ENCODE measurements at places on chromosomes 2 and 18.

DNA sequence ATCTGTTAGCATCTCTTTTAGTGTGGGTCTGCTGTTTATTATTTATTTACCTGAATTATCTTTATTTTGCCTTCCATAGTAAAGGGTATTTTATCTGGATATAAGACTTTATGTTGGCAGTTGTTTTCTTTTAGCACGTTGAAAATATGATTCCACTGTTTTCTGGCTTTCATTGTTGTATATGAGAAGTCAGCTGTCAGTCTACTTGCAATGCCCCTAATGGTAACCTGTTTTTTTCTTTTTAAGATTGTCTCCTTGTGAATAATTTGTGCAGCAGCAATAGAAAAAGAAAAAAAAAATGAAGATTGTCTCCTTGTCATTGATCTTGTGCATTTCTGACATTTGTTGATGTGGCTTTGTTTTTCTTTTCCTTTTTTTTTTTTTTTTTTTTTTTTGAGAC lies 27.2 kb downstream of the SNED1 start:
- DNase-seq, result no peak

DNA sequence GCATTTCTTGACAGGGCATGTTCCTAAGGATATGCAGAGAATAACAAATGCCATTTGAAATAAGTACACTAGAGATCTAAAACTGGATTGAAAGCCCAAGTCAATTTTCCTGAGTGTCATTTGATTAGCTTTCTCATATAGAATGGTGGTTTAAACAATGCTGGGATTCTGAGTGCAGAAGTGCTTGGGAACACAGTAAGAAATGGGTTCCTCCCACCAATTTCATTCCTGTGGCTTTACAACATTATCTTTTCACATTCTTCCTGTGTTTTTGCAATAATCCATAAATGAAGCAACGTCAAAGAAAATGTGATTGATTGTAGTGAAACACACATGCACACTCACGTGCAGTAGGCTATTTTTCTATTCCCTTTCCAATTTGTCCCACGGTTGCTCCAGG lies 1858.4 kb upstream of the PIK3C3 start:
- no peak for DNase-seq

DNA sequence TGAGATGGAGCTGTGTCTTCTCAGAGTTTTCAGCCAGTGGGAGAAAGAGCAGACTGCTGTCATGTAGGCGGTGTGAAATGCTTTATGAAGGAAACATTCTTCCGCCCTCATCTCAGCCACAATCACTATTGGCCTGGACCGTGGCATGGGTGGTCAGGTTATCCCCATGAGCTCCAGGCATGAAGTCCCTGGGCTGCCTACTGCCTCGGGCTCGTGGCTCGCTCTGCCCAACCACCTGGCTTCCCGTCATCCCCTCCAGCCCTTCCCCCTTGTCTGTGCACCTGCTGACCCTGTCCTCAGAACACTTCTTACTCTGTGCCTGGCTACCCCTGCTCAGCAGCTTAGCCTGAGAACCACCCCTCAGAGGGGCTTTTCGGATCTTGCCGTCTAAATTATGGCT lies 15.5 kb downstream of the COLEC11 start:
- DNase-seq, result no peak

GRCh38 chr2:177579486-177580036 lies 187.0 kb downstream of the AGPS start:
- DNase-seq, result no peak

GRCh38 chr2:42685303-42685702 lies 78.6 kb downstream of the OXER1 start:
- DNase-seq, result no peak

DNA sequence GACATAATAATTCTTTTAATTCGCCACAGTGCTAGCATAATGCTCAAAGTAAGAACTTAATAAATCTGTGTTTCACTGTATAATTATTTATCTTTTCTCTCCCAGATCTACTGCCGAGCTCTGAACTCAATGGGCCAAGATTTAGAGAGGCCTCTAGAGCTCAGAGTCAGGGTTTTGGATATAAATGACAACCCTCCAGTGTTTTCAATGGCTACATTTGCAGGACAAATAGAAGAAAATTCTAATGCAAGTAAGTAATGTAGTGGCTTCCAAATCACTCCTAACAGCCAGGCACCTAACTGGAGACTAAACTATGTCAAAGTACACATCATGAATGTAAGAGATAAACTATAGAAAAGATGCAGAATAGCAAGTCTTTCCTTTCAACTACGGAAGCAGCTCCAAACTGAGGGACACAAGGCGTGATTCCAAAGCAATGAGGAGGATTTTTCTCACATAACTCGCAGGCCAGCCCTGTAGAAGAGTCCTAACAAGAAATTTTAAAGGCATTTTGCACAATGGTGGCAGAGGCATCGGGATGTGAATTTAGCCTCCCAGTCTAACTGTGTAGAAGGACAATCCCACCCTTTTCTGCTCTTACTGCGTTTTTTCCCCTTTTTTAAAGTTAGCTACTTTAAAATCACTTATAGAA lies 12.0 kb downstream of the DSG1 start:
- no peak for DNase-seq

GRCh38 chr2:239927424-239927981 lies 97.6 kb downstream of the NDUFA10 start:
- peak; percentile 25 for DNase-seq

- no peak for DNase-seq
Observed at GRCh38 chr18:11955239-11956029, 25.9 kb upstream of the IMPA2 start.

DNA sequence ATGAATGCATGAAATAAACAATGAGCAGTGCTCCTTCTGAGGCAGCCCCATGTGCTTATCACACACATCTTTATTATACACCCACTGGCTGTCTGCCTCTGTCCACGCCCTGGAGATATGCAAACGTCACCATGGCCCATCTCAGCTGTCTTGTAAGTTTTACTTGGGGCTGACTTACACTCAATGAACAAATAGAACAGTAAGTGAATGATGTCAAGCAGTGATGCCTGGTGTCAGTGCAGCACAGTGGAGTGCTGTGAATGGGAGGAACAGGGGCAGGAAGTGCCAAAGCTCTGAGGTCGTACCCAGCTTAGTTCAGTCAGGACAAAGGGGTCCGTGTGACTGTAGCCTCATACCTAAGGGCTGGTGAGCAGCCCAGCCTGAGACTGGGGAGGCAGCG lies 659.5 kb upstream of the HS6ST1 start:
- DNase-seq, result no peak

DNA sequence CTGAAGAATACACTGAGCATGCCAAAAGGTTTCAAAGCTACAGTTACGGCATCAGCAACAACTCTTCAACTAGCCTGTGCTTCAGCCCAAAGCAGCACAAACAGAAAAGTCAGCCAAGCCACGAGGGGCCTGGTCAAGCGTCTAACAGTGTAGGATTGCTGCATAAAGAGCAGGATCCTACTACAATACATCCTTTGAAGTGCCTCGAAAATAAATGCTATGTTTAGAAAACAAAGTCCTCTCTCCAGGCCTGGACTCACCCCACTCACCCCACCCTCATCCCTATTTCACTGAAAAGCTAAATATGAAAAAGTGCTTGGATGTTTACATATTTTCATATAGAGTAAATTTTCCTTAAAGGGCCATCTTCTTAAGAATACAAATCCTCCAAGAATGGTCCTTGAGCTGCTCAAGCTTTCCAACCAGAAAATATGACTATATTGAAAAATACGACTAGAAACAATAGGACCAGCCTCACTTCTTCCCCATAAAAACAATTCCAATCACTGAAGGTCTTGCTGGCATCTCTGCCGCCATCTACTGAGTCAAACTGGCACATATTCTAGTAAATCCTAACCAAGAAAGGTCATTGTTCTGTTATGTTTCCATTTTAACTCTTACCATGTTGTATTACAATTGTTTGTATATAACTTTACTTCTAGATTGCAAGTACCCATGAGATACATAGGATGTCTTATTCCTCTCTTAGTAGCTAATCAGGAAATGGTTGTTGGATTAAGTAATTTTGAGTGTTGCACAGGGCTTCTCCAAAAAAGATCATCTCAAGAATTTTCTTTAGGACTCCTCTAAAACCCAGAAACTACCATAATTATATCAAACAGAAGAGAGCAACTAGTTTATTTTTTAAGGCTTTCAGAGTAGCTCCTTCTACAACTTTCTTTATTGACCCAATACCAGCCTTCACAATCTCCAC lies 63.6 kb downstream of the CLHC1 start:
- no peak for DNase-seq

- DNase-seq, result no peak
Observed at GRCh38 chr2:141557329-141558095, 573.3 kb downstream of the LRP1B start.

DNA sequence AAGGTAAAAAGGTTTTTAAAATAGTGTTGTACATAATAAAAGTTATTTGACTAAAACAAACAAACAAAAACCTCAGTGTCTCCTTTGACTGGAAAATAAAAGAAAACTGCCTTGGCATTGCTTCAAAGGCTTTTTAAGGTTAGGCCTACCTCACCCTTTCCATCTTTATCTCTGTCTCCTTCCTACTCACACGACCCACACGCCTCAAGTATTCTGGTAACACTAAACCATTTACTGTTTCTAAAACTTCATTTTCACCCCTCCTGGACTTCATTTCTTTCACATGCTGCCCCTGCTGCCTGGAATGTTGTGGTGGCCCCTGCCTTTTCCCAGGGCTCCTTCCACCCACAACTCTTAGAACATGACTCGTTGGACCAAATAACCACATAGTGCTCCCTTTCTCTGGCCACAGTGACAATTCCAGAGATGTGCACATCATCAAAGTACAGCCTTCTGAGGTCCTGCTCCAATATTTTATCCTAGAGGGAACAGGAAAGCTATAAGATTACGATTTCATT lies 54.0 kb downstream of the ERBB4 start:
- no peak for DNase-seq

DNA sequence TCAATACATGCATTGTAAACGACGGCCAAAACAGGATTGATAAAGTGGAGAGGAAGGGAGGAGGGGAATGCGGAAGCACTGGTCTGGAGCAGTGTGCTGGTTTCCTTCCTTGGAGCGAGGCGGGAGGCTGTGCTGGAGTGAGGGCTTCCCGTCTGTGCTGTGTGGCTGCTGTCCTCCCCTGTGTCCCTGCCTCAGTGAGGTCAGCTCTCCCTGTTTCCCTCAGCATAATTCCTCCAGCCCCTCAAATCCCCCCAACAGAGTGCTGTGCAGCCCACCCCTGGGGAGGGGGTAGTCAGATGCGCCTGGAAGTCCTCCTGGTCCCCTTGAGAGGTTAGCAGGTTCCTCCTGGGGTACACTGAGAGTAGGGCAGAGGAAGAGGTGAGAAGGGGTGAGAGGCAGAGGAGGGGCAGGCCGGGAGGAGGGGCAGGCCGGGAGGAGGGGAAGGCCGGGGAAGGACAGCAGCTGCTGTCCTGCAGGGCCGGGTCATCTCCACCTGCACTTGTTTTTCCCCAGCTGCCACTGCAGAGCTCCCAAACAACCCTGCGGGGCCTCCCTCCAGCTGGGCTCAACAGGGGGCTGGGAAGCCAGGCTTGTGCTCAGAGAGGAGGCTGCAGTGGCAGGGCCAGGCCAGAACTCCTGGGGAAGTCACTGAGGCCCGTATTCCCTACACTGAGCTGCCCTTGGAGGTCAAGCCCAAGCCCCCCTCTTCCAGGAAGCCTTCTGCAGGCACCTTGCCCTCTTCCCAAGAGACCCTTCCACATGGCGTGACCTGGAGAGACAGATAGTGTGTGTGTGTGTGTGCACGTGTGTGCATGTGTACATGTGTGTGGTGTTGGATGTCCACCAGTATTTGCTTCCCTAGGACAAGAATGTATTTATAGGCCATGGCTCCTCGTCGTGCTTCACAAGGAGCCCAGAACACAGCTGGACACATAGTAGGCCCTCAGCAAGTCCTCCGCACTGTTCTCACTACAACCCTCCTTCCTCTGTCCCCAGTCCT lies 13.2 kb upstream of the ATP6V1B1 start:
- DNase-seq, result no peak

DNA sequence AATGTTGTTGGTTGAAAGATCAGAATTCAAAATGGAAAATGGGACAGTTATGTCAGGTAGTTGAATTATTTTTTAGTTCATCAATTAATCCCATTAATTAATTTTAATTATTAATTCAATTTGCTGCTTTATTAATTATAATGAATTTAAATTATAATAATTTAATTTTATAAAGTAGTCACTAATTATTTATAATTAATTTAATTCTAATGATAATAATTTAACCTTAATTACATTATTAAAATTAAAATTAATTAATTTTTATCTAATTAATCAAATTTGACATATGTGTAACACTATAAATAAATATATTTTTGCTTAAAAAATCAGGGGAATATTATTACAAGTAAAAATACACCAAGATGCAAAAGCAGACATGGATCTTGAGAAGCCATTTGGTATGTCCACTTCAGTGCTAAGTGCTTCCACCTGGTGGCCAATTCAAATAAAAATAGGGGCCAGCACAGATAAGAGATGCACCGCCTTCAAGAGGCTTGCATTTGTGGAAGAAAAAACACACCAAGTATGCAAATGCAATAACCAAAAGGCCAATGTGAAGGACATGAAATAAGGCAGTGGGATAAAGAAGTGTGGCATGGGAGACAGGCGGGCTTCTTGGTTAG lies 73.2 kb downstream of the MBP start:
- DNase-seq, result no peak

GRCh38 chr2:128495996-128496547 lies 177.4 kb upstream of the HS6ST1 start:
- DNase-seq, result no peak

- DNase-seq, result no peak
Observed at GRCh38 chr2:62141142-62141740, 54.7 kb upstream of the B3GNT2 start.

GRCh38 chr2:217151509-217152206 lies 291.8 kb upstream of the TNP1 start:
- no peak for DNase-seq

- DNase-seq, result no peak
Observed at GRCh38 chr18:13379930-13380690, 161.6 kb downstream of the LDLRAD4 start.

- DNase-seq, result no peak
Observed at GRCh38 chr2:127747621-127748020, 46.3 kb downstream of the SFT2D3 start.

DNA sequence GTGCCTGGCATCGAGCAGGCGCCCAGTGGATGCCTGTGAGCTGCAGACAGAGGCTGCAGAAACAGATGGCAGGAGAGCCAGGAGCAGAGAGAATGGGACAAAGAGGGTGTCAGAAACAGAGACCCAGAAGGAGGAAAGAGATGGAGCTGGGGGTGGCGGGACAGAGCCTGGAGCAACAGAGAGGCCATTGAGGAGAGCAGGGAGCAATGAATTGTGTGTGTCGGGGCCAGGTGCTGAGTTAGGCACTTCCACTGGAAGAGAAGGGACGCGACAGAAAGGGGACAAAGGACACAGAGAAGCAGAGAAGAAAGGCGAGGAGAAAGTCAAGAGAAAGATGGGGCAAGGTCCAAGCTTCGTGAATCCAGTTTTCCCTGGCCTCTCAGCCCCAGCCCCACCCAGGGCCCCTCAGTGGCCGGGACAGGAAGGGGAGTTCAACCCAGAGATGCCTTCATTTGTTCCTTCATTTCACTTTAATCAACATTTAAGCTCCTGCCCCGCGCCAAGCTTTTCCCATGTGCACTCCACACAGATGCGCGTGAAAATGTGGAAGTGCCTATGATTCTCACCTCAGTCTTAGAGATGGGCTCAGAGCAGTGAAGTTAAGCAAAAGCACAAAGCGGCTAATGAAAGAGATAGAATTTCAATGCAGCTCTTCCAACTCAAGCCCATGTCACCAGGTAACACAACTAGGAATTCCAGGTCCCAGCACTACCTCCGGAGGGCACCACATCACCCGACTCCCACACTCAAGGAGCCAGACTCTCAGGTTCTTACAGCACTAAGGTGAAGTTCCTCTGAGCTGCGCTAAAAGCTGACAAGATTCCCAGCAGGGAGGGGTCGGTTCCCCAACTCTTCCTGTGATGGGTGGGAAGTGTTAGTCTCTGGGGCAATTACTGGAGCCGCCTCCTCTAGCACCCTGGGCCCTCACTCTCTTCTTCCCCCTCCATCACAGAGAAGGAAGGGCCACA lies 55.1 kb downstream of the TNS1 start:
- DNase-seq, result no peak
